GM12878 (cell line): ENCODE measurements at places on chromosomes 2 and 18. TPM values are rescaled to one million over a fixed set of nuclear protein-coding genes. Genes with fewer than 3 reads are reported as not detected.

DNA sequence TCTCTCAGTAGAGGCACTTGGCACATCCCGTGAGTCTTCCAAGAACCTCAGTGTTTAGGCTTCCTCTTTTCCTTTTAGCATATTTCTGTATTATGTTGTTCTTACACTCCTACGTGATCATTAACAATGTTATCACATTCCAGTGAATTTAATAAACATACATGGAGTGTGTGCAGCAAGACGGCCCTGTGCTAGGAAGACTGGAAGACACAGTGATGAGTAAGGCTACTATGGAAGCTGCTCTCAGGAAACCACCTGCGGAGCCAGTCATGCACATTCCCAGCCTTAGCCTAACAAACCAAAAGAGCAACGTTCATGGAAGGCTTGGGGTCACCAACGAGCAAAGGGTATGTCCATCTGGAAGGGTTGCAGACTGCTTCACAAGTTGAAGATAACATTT lies 103.4 kb downstream of the ETAA1 start:
- DNase-seq: no peak

DNA sequence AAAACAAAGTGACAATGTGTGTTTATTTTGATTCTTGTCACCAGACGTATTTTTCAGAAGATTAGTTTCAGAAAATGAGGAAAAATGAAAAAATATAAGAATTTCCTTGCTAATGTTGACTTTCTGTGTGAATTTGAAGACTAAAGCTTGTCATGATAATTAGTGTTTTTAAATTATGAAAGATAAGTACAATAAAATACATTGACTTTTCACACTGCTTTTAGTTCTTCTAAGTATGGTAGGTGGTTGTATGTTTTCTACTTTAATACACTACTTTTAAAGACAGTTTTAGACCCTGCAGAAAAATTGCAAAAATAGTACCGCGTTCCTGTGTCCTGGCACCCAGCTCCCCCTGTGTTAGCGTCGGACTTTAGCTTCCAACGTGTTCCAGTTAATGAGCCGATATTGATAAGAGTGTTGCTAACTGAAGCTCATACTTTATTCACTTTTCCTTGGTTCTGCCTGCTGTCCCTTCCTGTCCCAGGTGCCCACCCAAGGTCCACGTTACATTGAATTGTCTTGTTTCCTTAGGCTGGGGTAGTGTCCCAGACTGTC lies 695 bp downstream of the RBFA start:
- no peak for DNase-seq

DNA sequence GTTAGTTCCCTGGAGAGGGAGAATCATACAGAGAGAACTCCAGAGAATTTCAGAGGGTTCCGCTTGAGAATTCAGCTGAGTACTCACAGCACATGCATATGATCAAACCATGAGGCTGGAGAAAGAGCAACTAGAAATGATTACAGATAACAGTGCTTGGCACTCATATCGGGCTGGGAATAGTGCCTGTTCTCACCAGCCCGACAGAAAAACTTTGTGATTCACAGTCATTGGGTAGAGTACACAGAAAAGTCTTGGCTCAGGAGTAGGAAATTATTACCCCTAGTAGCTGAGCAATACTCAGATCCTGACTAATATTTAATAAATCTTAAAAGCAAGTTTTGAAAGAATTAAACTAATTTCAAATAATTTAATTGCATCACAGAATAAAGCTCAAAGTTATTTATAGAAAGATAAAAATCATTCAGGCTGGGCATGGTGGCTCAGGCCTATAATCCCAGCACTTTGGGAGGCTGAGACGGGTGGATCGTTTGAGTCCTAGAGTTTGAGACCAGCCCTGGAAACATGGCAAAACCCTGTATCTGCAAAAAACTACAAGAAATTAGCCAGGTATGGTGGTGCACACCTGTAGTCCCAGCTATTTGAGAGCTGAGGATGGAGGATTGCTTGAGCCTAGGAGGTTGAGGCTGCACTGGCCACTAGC lies 6.8 kb downstream of the WDPCP start:
- no peak for DNase-seq

GRCh38 chr2:128746356-128746755 lies 427.7 kb upstream of the HS6ST1 start:
- no peak for DNase-seq

- DNase-seq: no peak
These were observed 107.4 kb upstream of the KCTD1 start for GRCh38 chr18:26655525-26656430.

- no peak for DNase-seq
These were observed 5.7 kb downstream of the PROC start for GRCh38 chr2:127423880-127424279.

DNA sequence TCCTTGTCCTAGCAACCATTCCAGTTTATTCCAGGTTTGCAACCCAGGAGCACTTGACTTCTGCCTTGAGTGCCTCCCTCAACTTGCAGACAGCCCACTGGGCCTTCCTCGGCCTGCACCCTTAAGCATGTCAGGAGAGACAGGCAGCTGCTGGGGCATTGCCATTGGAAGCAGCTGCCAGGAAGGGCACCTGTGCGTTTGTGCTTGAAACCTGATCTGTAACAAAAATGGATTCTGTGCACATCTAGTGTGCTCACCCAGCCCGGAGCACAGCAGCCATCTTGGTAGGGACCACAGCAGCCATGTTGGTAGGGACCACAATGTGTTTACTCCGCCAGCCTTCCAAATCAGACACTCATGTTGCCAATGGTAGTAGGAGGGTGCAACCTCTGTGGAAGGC lies 44.3 kb upstream of the GLI2 start:
- DNase-seq: no peak

DNA sequence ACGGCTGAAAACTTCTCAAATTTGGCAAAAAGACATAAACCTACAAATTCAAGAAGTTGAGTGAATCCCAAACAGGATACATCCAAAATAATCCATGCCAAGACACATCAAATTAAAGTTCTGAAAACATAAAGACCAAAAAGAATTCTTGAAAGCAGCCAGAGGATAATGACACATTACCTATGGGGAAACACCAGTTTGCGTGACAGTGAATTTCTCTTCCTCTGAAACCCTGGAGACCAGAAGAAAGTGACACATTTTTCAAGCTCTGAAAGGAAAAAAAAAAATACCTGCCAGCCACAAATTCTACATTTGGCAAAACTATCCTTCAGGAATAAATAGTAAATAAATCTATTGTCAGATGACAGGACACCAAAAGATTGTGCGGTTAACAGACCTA lies 86.0 kb upstream of the AFF3 start:
- DNase-seq: no peak

- no peak for DNase-seq
These were observed 76.8 kb downstream of the ACKR3 start for GRCh38 chr2:236646441-236646840.

DNA sequence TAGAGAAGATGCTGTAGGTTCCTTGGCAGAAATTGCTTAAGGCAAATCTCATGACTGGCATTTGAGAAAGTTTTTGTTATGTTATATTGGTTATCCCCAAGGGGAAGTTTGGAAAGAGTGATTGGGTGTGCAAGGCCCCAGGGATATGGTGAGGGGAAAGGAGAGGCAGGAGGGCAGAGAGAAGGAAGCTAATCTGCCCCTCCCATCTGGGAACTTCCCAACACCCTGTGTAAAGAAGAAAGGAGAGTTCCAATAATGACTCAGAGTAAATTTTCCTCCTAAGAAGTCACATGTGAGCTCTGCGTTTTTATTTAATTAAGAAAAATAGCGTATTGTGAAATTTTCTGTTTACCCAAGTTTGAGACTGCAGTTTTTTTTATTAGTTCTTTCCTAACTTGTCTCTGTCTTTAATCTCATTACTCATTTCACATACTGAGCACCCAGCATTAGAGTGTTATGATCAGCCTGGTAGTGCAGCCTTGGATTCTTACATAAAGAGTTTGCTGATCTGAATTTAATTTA lies 3.1 kb upstream of the KYNU start:
- no peak for DNase-seq

- DNase-seq: no peak
These were observed 2.7 kb upstream of the WIPF1 start for GRCh38 chr2:174600349-174600748.

DNA sequence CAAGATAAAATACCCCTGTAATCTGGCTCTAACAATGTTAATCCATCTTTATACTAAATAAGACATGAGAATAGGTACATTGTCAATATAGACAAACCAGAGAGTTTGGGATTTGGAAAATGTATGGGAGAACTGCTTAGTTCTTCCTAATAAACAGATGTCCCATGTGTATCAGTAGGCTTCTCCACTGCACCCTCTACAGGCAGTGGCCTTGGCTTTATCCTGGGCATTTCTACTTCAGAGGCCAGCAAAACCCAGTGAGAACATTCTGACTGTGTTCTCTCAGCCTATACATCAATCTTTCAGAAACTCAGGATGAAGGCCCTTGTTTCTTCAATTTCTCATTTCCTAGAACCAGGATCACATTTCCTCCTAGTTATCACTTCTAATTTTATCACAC lies 1167.5 kb upstream of the ACVR2A start:
- DNase-seq: no peak

- peak; percentile 77 for DNase-seq
These were observed 73.1 kb downstream of the RTN4 start for GRCh38 chr2:54977149-54977548.

DNA sequence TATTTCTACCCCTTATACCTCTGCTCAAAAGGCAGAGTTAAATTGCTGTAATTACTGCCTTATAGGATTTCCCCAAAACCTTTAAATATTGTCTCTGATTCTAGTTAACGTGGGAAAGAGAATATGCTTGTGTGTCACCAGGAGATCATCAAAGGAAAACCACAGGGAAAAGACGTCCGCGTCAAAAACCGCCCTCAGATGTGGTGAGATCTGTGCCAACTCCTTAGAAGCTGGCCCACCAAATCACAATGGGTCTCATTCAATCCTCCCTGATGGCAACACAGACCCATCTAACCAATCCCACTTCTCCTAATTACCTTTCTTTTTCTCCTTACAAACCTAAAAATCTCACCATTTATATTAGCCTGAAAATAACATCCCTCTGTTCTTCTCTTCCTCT lies 25.4 kb downstream of the VPS54 start:
- DNase-seq: no peak

DNA sequence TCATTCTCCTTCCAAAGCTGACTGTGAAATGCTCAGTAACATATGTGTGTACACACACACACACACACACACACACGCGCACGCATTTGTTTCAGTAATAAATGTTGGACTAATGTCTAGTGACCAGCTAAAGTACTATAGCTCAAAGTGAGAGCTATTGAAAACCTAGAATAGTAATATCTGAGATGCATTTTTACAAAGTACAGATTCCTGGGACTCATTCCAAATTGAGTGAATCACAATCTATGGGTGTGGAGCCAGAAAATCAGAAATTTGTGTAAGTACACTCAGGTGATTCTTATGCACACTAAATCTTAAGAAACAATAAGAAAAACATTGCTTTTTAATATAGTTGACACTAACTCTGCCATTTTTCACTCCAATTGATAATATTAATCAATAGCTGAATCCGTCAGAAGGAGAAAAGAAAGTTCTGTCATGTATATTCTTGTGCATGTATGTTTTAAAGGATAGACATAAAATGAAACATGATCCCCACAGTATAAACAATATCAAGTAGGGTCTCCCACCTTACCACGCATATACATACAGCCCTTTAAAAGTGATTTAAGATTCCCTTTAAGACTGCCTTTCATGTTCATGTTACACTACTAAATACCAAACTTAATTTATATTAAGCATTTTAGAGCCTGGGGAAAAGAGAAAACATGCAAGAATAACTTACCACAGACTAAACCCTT lies 123.5 kb downstream of the ATAD2B start:
- no peak for DNase-seq

DNA sequence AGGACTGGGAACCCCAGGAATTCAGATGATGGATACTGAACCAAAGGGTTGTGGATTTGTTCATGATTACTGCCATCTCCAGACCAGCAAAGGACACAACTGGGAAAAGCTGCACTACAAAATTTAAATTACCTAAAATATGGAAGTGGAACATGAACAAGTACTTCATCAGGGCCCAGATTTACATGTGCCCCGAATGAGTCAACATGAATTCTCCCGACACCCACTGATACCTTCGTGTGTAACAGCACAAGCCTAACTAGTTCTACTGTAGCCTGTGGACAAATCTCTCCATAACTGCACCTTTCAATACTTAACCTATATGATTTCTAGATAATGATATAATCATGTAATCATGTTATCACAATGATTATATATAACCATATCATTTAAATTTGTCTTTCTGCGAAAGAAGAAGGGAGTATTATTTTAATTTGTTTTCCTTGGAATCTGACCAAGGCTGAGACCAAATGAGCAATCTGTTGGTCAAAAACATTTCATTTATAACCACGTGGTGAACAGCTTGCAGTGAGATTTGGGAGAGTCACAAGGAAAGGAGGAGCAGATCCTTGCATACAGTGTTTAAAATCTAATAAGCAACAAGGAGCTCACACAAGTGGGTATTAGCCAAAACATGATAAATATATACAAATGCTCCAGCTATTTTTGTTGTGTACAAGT lies 70.5 kb downstream of the CACNB4 start:
- no peak for DNase-seq

Gene CIB4
- not detected in 2 replicates for total RNA-seq

Gene SNRNP200
- 147 and 158 TPM in 2 replicates for total RNA-seq

Gene GRHL1
- 0.19 and 0.28 TPM in 2 replicates for total RNA-seq

Gene TCF23
- total RNA-seq: not detected in 2 replicates

Gene SLC8A1
- 0.11 and 0.21 TPM in 2 replicates for total RNA-seq

Gene E2F6
- total RNA-seq: 10.9 and 11.9 TPM in 2 replicates

Gene POTEC
- not detected in 2 replicates for total RNA-seq

Gene GPC1
- total RNA-seq: 0.45 and 0.77 TPM in 2 replicates

Gene ZFP36L2
- total RNA-seq: 58.0 and 64.9 TPM in 2 replicates
